Uterus (tissue), 4 donors: ENCODE measurements at places on chromosomes 5 and 9. TPM values are rescaled to one million over a fixed set of nuclear protein-coding genes. Genes with fewer than 3 reads are reported as not detected.

The ABLIM3 gene
- 11.2 TPM for total RNA-seq

The FOXI1 gene
- not detected for total RNA-seq

The ACTBL2 gene
- not detected for total RNA-seq

- DNase-seq = no peak
- H3K36me3 ChIP-seq = no peaks in the 10 kb centered on the region
- no peaks in the 10 kb centered on the region for H3K4me1 ChIP-seq
- no peak overlapping the region for H3K4me3 ChIP-seq
- H3K27ac ChIP-seq = no peak overlapping the region
These were observed 111.9 kb downstream of the NTRK2 start for GRCh38 chr9:84781458-84781857.

- H3K4me1 ChIP-seq = no peaks in the 10 kb centered on the region
- H3K36me3 ChIP-seq = no peaks in the 10 kb centered on the region
- H3K27ac ChIP-seq = no peak overlapping the region
- peak; percentile 14 for DNase-seq
- H3K27me3 ChIP-seq = no peaks in the 10 kb centered on the region
- H3K4me3 ChIP-seq = no peak overlapping the region
These were observed 197.6 kb downstream of the DRD1 start for GRCh38 chr5:175246242-175246888.

DNA sequence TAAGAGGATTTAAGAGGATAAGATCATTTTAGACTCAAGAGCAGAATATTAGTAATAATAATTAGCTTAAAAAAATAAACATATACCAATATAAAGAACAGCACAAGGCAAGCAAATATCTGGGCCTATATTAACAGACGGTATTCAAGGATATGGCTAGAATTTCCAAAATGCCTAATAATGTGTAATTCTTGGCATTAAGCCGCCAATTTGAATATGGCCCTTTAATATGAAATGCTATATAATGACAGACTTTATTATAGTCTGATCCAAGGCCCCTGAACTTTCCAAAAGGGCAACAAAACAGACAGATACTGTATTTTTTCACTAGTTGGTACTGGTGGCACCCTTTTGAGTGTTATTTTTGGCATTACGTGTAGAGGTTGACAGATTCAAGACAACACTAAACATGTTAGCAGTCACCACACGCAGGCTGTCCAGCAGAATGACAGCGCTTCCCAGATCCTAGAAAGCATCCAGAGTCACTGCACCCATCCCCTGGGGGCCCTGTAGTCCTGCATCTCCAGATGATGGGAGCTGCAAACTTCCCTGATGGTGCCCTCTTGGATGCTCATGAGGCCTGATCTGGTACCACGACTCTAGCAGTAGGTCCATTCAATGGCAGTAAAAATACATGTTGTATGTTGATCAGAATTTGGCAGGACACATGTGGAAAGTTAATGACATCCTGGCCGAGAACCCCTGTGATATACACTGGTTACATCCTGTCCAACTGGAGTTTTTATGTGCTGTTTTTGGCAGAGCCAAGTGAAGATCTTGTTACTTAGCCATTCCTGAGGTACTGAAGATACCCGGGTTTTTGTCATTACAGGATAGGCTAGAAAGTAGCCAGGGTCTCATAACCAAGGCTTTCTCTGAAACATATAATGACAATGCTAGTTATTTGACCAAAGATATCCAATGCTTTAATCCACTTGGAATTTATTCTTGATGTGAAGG lies 1.7 kb upstream of the ABL1 start:
- H3K4me1 ChIP-seq = peaks cover 7% of the 10 kb centered on the region
- H3K27ac ChIP-seq = peak overlapping the region; percentile 98
- H3K27me3 ChIP-seq = no peaks in the 10 kb centered on the region
- no peak for DNase-seq
- no peaks in the 10 kb centered on the region for H3K36me3 ChIP-seq
- no peak overlapping the region for H3K4me3 ChIP-seq

DNA sequence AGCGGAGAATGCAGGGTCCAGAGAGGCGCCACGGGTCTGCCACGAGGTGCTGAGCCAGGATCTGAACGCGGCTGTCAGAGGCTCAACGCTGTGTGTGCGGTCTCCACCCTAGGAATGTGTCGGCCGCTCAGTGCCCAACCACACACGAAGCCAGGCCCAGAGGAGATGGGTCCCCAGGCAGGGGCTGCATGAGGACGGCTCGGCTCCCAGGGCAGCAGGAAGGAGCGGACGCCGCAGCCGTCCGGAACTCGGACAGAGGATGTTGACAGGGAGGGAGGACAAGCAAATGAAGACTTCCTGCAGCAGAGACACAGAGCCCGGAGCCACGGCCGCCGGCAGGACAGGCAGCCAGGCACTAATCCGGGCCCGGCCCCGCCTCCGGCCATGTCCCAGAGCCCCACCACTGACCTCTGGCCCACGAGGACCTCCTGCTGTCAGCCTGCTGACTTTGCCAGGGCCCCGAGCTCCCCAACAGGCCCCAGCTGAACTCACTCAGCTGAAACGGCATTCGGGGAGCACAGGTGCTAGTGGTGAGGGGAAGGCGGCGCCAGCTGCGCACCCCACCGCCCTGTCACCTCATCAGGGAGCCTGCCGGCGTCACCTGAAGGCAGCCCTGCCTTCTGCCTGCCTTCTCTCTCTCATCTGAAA lies 12.7 kb downstream of the VAV2 start:
- H3K27me3 ChIP-seq = no peaks in the 10 kb centered on the region
- DNase-seq = no peak
- H3K4me3 ChIP-seq = no peak overlapping the region
- no peaks in the 10 kb centered on the region for H3K36me3 ChIP-seq
- H3K4me1 ChIP-seq = no peaks in the 10 kb centered on the region

DNA sequence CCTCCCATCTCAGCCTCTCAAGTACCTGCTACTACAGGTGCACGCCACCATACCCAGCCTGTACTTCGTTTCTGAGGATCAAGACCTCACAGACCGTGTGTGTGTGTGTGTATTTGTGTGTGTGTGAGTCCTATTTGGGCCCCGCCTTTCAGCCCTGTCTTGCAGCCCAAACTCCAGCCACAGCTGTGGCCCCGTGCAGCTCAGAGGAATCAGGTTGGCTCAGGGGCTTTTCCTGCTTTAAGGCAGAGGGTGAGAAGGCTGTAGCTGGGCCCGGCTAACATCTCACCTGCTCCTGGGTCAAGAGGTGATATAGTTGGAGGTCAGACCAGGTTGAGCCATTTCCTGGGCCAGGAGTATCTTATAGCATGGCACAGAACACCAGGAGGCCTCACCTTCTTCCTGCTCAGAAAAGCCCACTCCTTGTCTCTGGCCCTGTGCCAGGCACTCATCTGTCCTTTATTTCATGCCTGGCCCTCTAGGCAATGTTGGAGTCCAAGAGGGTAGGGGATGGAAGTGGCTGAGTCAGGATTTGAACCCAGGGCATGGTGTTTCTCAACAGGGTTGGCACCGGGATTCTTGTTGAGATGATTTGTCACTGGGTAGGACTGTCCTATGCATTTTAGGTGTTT lies 1.6 kb upstream of the PHYKPL start:
- H3K36me3 ChIP-seq = no peaks in the 10 kb centered on the region
- DNase-seq = no peak
- no peaks in the 10 kb centered on the region for H3K4me1 ChIP-seq

DNA sequence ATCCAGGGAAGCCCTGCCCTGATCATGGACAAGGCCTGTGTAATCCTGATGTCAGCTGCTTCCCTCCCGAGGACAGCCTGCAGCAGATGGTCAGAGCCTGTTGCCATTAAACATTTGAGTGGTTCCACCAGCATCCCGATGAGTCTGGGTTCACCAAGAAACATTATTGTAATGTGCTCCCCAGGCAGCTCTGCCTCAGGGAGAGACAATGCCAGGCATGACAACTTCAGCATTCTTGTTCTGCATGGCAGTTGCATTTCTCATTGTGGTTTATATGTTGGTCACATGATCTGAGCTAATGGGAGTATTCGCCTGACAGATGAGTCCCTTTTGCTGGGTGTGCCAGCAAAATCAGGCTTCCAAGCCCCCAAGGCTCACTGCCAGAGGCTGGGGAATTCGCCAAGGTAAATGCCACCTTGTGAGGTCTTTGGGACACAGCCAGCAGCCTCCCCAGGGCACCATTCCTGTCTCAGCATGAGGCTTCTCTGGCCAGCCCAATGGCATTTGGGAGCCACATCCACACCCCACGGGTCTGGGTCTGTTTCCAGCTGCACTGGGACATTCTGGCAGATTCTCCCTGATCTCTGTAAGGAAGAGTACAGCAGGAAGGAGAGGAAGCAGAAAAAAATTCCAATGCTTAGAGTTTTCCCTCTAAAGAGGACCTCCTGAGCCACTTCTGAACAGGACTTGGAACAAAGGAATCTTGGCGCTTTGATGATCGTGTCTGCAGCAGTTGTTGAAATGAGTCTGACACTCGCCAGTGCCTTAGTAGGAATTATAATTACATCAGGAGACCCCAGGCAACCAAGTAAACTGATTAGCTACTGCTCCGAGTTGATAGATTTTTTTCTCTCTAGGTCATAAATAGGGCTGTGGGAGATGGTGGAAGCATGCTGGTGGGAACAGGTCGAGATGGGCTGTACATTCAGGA lies 18.7 kb downstream of the KCNIP1 start:
- H3K4me1 ChIP-seq = no peaks in the 10 kb centered on the region
- H3K36me3 ChIP-seq = no peaks in the 10 kb centered on the region
- H3K27ac ChIP-seq = no peak overlapping the region
- no peak overlapping the region for H3K4me3 ChIP-seq
- H3K27me3 ChIP-seq = no peaks in the 10 kb centered on the region

DNA sequence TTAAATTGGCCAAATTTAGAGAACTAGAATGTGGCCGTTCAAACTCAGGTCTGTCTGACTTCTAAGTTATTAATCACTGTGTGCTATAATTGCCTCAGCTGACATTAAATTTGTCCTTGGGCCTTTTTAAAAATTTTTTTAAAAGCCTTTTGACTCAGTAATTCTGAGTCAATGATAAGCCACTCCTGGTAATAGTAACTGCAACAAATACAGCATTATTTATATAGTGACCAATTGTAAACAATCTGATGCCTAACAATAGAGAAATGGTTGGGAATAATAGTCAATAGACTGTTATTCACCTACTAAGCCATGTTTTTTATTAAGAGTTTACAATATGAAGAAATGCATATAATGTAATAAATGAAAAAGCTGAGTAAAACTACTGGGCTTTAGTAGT lies 70.9 kb upstream of the FSD1L start:
- H3K4me1 ChIP-seq = no peaks in the 10 kb centered on the region
- H3K36me3 ChIP-seq = no peaks in the 10 kb centered on the region
- no peaks in the 10 kb centered on the region for H3K27me3 ChIP-seq
- H3K4me3 ChIP-seq = no peak overlapping the region
- no peak for DNase-seq

DNA sequence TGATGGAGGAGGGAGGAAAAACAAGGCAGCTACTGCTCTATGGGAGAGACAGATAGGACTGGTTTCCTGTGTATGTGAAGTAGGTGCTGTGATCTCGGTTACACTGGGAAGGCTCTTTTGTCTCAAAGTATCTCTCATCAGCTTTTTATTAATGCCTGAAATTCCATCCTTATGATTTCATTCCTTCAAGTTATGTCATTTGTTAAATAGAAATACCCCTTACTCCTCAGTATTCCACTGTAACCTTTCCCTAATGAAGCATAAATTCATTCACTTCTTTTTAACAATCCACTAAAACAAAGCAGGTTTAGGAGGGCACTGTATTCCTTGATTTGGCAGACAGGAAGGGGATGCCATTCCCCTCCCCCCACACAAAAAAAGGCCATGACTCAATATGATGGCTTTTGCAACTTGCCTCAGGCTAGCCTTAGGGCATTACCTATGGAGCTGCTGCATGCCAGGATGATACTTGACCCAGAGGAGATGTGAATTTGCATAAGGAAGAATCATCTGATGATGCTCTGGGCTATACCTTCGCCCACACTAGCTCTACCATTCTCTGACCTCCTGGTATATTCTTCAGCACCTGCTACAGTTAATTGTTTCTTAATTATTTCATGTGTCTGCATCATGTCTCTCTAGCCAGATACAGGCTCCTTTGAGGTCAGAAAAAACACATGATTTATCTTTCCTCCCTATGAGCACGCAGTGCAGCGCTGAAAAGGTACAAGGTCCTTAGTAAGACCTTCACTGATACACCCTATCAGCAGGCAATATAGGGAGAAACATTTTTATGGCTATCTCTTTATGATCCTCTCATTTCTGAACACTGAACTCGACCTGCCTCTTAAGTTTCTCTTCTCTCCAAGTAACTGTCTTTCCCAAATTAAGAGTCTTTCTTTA lies 26.3 kb downstream of the NR3C1 start:
- H3K4me1 ChIP-seq = no peaks in the 10 kb centered on the region
- DNase-seq = no peak
- no peaks in the 10 kb centered on the region for H3K27me3 ChIP-seq
- H3K27ac ChIP-seq = no peak overlapping the region
- no peak overlapping the region for H3K4me3 ChIP-seq
- H3K36me3 ChIP-seq = no peaks in the 10 kb centered on the region

GRCh38 chr5:23284656-23285055 lies 222.8 kb upstream of the PRDM9 start:
- no peaks in the 10 kb centered on the region for H3K36me3 ChIP-seq
- H3K27ac ChIP-seq = no peak overlapping the region
- H3K27me3 ChIP-seq = no peaks in the 10 kb centered on the region
- H3K4me1 ChIP-seq = no peaks in the 10 kb centered on the region

DNA sequence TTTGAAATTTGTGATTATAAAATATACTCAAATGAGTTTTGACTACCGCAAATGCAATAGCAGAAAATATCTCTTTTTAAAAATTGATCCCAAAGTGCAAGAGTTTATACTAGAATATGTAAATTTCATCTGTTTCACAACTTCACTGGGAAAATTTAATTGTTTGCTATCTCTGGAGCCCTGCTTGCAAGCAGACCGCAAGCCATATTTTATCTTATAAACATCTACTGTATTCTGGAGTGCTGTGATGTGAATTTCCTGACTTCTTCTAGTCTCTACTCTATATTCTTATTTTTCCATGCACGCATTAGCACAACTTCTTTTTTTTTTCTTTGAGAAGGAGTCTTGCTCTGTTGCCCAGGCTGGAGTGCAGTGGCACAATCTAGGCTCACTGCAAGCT lies 98.7 kb downstream of the DROSHA start:
- no peak for DNase-seq
- H3K4me3 ChIP-seq = no peak overlapping the region
- H3K27me3 ChIP-seq = no peaks in the 10 kb centered on the region
- H3K4me1 ChIP-seq = no peaks in the 10 kb centered on the region

GRCh38 chr5:65197531-65198455 lies 283.9 kb downstream of the ADAMTS6 start:
- no peak overlapping the region for H3K27ac ChIP-seq
- no peaks in the 10 kb centered on the region for H3K27me3 ChIP-seq

GRCh38 chr5:32852976-32853375 lies 141.9 kb downstream of the NPR3 start:
- no peak overlapping the region for H3K27ac ChIP-seq
- no peaks in the 10 kb centered on the region for H3K27me3 ChIP-seq
- H3K4me3 ChIP-seq = no peak overlapping the region
